ENCODE measurements at places on chromosomes 13 and 19.

DNA sequence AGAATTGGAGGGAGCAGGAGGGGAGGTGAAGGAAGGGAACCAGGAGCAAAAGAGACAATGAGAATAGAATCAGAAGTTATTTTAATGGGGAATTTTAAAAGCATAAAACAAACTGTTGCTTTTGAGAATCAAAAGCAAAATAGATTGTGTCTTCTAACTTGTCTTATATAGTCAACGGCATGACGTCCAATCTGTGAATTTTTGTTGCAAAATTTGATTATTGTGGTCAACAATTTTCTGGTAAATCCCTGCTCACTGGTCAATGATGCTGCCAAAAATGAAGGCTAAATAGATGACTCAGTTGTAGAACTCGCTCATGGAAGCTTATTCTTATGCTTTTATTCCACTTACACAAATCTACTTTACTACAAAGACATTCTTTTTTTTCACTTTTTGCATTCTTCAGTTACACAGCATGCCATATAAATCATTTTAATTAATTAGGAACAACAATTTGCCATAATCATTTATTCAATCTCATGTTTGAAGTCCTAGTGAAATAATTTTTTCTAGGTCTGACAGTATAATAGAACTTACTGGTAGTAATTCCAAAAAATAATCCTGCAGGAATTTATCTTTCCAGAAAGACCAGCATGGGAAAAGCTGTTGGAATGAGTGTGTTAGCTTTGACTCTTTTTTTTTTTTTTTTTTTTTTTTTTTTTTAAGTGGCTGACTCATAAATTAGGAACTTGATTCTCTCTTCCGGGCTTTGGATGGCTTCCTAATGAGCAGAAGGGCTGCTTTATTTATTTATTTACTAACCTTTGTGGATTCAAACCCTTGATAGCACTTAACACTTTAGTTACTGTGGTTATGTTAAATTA is 256.9 kb downstream of the SPRY2 start:
- no peak for DNase-seq

DNA sequence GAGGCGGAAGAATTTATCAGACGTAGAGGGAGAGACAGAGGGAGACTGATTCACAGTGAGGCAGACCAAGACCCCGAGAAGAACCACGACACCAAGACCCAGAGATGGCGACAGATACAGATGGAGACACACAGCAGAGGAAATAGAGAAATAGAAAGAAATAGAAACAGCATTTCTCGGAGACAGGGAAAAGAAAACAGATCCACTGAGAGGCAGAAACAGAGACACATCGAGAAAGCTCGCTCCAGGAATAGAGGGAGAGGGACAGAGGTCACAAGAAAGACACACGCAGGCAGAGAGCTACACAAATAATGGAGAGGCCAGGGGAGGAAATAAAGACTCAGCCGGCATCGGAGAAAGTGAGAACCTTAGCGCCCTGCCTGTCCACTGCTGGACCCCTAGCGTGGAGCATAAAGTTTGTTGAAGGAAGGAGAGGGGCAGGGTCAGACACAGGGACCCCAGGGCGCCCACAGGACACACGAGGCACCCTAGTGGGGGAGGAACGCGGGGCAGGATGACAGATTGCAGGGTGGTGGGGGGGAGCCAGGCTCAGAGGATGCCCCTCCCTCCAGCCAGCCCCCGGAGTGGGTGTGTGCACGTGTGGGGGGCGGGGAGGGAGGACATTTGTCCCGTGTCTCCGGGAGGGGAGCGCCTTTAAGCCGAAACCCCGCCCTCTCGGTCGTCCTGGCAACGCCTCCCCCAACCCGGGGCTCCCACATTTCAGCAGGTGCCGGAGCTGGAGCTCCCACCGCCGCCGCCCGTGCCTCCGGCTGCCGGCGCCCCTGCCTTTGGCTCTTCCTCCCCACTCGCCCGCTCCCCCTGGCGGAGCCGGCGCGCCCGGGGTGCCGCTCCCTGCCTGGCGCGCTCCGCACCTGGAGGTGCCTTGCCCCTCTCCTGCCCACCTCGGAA is at the start of gene PRKCG:
Gene PRKCG, plus strand, starts transcription at position 716 of the 909 bp plus-strand sequence. CDS start 298 bp downstream, outside the sequence.
- DNase-seq: peak; percentile 49

DNA sequence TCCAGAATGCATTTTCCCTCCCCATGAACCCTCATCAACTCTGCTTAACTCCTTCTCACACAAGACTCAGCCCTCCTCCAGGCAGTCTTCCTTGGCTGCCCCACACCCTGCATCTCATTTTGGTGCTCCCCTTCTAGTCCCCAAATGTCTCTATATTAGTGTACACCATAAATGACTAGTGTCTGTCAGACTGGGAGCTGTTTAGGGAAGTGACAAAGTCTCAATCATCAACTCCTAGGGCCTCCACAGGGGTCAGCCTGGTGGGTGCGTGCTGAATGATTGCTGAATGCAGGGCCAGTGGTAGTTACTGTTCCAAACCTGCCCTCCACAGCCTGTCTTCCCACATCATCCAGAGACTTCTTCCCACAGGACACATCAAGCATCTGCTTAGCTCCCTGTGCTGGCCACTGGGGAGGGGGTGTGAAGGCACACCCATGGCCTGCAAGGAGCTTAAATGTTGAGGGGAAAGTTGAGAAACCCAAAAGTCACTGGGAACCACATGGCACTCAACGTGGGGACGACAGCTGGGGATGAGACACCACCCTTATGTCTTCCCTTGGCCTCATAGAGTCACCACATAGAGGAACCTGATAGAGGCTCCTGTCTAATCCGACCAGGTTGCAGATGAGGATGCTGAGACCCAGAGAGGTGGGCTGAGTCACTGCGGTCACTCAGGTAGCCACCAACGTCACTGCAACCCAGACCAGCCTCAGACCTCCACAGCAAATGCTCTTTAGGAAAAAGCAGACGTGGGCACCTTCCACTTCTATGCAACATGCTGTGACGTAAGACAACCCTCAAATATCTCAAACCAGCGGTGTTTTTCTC is 79.3 kb upstream of the TM9SF2 start:
- DNase-seq: no peak

- no peak for DNase-seq
These were observed 1567.3 kb downstream of the SLITRK5 start for GRCh38 chr13:89238496-89238895.

DNA sequence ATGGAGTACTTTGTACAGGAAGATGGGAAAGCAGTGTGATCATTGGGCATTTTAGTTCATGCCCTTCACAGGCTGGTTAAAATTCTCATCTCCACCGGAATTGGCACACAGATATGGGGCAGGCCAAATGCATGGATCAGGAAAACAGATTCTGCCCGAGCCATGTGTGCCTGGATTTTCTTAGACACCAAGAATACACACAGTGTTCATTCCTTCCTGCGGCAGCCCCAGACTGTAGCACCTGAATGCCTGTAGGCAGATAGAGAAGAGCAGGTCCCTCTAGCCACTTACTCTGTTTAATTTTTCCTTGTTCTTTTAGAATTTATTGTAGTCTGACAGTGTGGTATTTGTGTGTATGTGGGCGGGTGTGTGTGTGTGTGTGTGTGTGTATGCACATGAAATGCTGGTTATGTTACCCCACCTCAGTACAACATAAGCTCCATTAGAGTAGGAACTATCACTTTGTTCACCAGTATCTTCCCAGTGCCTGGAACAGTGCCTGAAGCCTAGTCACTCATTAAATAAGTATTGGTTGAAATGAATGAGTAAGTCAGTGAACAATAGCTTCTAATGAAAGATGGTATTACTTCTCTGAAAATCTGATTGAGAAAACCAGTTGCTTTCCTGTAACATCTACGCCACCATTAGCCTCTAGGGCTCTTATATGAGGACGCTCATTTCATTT is 41.7 kb downstream of the FRY start:
- no peak for DNase-seq

DNA sequence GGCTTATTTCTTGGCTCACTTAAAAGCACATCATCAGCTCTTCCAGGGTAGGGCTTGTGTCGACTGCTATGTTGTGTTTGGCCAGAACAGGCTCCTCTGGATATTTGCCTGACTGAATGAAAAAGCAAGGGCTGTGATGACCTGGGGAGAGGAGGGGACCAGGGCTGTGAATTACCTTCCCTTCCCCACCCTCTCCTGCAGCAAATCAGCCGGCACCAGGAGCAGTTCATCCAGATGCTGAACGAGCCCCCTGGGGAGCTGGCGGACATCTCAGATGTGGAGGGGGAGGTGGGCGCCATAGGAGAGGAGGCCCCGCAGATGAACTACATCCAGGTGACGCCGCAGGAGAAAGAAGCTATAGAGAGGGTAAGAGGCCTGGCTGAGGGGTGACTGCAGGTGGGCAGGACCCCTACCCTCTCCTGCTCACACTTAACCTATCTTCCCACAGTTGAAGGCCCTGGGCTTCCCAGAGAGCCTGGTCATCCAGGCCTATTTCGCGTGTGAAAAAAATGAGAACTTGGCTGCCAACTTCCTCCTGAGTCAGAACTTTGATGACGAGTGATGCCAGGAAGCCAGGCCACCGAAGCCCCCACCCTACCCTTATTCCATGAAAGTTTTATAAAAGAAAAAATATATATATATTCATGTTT is 4.4 kb downstream of the GADD45GIP1 start:
- DNase-seq: no peak

DNA sequence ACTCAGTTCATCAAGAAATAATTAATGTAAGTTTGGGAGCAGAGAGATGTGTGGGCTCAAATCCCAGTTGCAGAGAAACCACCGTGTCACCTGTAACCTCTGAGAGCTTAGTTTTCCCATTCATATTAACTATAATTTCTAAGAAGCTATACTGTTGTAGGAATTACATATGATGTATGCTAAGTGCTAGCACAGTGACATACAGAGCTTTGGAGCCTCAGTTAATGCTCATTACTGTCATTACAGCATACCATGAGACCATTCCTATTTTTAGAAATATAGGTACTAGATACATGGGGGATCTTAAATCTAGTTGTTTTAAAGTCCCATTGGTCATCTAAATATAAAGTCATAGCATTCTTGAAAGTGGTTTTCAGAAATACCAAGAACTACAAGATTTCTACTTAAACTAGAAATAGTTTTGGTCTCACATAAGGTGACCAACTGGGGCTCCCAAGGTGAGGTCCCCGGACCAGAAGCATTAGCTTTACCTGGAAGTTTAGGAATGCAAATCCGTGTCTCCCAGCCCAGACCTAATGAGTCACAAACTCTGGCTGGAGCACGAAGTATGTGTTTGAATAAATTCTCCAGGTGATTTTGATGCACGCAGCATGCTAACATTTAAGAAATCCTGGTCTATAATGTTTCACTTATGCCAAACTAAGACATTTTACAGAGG is 144.6 kb downstream of the LACC1 start:
- DNase-seq: no peak

- no peak for DNase-seq
These were observed 26.9 kb downstream of the NOTCH3 start for GRCh38 chr19:15173746-15174404.

All from immature natural killer cell (primary cell).